ENCODE measurements at places on chromosomes 7 and 10.

- H3K36me3 ChIP-seq = no peaks in the 10 kb centered on the region
- DNase-seq = no peak
- no peak overlapping the region for H3K4me3 ChIP-seq
- H3K27me3 ChIP-seq = no peaks in the 10 kb centered on the region
These were observed 142.2 kb downstream of the AGMO start for GRCh38 chr7:15419596-15419995.

DNA sequence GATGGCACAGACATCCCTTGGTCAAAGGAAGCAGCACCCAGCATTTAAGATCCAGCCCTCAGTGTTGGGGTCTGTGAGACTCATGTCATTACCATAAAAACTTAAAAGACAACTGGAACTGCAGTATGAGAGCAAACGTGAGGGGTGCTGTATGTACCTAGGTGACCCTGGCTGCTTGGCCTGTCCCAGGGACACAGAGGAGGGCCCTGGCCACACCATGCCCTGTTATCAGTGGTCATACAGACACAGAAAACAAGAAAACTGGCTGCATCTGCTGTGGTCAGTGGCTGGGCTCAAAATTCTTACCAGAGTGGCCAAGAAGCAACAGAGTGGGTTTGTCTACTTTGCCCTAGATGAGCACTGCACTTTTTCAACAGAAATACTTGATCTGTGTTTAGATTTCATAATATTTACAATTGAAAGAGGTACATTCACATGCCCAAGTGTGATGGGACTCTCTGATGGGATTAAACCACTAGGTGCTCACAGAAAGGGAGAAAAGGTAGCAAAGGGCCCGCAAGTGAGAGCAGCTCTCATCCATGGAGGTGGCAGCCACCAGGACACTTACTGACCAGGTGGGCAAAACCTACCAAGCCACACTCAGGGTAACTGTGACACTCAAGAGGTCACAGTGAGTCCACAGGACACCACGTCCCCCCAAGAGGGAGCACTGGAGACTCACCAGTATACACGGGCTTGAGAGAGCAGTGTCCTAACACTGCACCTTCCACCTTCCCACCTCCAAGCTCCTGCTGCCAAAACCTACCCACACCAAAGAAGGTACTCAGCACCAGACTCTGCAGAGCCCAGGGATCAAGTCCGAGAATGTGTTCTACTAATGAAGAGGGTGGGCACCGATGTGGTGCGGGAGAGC lies 68.1 kb upstream of the CAMK2B start:
- no peak for DNase-seq
- no peak overlapping the region for H3K4me3 ChIP-seq
- H3K4me1 ChIP-seq = no peaks in the 10 kb centered on the region
- H3K27ac ChIP-seq = no peak overlapping the region
- no peaks in the 10 kb centered on the region for H3K27me3 ChIP-seq
- no peaks in the 10 kb centered on the region for H3K36me3 ChIP-seq

GRCh38 chr7:16420329-16420648 lies 1.0 kb downstream of the CRPPA start:
- no peak overlapping the region for H3K27ac ChIP-seq
- H3K4me1 ChIP-seq = no peaks in the 10 kb centered on the region
- no peaks in the 10 kb centered on the region for H3K27me3 ChIP-seq
- no peak for DNase-seq
- no peak overlapping the region for H3K4me3 ChIP-seq

- DNase-seq = no peak
- H3K27me3 ChIP-seq = no peaks in the 10 kb centered on the region
- H3K4me3 ChIP-seq = no peak overlapping the region
- H3K36me3 ChIP-seq = peaks cover 20% of the 10 kb centered on the region
- no peak overlapping the region for H3K27ac ChIP-seq
- H3K4me1 ChIP-seq = no peaks in the 10 kb centered on the region
These were observed 14.2 kb downstream of the ZKSCAN1 start for GRCh38 chr7:100029596-100029995.

DNA sequence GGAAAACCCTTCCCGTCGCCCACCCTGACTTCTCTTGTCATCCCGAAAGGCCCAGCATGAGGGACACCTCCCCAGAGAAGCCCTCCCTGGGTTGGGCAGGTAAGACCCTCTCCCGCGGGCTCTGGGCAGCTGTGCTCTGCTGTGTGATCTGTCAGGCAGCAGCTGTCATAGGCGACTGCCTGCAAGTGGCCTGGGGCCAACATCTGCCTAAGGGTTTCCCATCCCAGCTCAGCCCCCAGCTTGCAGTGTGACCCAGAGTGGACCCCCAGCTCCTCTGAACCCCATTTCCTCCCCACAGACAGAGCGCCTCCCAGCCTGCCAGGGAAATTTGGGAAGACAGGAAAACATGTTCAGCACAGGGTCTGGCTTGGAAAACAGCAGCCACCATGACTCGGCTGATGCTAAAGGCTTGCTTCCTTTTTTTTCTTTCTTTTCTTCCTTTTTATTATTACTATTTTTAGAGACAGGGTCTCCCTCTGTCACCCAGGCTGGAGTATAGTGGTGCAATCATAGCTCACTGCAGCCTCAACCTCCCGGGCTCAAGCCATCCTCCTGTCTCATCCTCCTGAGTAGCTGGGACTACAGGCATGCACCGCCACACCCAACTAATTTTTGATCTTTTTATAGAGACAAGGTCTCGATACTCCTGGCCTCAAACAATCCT lies 18.3 kb upstream of the TNRC18 start:
- H3K27me3 ChIP-seq = no peaks in the 10 kb centered on the region
- H3K4me1 ChIP-seq = no peaks in the 10 kb centered on the region
- H3K36me3 ChIP-seq = no peaks in the 10 kb centered on the region
- no peak overlapping the region for H3K4me3 ChIP-seq
- H3K27ac ChIP-seq = no peak overlapping the region

- no peaks in the 10 kb centered on the region for H3K4me1 ChIP-seq
- DNase-seq = no peak
- H3K4me3 ChIP-seq = no peak overlapping the region
- H3K36me3 ChIP-seq = no peaks in the 10 kb centered on the region
These were observed 193.5 kb downstream of the SORCS3 start for GRCh38 chr10:104834580-104834979.

DNA sequence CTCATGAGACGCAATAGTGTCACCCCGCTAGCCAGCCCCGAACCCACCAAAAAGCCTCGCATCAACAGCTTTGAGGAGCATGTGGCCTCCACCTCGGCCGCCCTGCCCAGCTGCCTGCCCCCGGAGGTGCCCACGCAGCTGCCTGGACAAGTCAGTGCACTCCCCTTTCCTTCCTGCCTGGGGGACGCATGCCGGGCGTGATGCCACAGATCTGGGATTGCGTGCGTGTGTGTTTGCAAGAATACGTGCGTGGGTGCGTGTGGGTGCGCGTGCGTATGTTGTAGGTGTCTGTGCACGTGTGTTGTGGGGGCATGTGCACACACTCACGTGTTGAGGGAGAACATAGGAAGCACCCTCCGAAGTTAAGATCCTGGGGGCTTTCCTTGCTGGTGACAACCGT lies 23.5 kb downstream of the PFKFB3 start:
- H3K4me3 ChIP-seq = no peak overlapping the region
- DNase-seq = no peak
- no peaks in the 10 kb centered on the region for H3K36me3 ChIP-seq
- H3K27me3 ChIP-seq = no peaks in the 10 kb centered on the region

DNA sequence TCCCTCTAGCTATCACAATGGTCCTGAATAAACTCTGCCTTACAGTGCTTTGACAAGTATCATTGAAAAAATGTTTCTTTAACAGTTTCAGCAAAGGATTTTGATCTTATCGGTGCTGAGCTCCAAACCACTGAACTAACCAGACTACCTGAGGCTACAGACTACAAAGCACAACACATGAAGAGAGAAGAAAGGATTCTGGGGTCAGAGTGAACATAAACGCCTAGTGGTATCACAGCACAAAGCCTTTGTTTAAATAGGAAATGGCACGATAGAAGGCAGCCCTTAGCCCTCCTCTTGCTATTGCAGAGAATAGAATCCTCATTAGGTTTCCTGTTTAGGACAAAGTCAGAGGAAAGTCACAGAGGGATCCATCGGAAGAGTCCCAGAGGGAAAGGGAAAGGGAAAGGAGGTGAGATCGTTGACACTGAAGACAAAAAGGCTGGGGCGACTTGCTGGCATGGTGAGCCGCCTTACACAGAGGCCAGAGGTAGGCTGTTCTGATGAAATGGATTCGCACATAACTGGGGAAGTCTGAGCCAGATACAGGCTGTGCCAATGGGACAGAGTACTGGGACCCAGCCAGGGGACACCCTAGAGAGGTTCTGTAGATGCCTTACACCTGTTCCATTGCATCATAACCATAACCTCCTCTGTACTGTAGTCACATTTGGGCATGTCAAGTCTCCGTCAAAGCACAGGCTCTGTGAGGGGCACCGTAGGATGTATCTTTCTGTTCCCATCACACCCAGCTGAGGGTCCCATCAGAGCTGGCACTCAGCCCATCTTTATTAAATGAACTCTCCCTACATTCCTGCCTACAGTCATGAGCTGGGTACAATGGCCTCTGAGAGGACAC lies 71.5 kb downstream of the XPNPEP1 start:
- no peaks in the 10 kb centered on the region for H3K36me3 ChIP-seq
- H3K4me3 ChIP-seq = no peak overlapping the region
- H3K4me1 ChIP-seq = no peaks in the 10 kb centered on the region
- no peaks in the 10 kb centered on the region for H3K27me3 ChIP-seq
- H3K27ac ChIP-seq = no peak overlapping the region
- DNase-seq = no peak

GRCh38 chr7:29375641-29376562 lies 181.3 kb downstream of the CHN2 start:
- H3K4me1 ChIP-seq = peaks cover 5% of the 10 kb centered on the region
- H3K27ac ChIP-seq = no peak overlapping the region
- DNase-seq = no peak
- no peaks in the 10 kb centered on the region for H3K36me3 ChIP-seq

DNA sequence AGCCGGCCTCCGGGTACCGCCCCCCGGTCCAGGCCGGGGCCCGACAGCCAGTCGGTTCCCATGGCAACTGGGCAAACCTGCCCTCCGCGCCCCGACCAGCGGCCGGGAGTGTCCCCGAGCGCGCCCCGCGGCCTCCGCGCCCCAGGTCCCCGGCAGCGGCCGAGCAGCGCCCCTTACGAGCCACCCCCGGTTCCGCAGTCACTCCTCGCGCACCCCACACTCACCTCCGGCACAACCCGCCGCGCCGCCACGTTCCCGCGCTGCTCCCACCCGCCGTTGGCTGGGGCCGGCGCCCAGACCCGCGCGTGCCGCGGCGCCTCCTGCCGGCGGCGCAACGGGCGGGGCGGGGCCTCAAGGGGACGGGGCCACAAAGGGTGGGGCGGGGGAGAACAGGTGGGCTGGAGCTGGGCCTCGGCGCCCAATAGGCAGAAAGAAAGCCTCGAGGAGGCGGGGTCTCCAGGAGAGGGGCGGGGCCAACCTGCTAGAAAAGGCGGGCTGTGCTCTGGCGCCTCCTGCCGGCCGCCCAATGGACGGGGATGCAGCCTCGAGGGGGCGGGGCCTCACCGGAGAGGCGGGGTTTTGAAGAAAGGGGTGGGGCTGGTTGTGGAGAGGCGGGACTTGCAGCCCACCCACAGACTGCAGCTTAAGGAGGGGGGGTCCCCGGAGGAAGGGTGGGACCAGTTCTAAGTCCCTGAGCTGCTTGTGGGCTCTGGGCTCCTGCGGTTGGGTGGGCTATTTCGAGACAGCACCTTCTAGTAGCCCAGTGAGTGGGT lies at the start of gene RADIL:
Gene RADIL (minus strand): TSS at position 345 of the 773 bp plus-strand sequence. CDS start 5,577 bp downstream, outside the sequence.
- no peaks in the 10 kb centered on the region for H3K36me3 ChIP-seq
- H3K27ac ChIP-seq = peak within 1 kb of the TSS; percentile 29
- H3K4me1 ChIP-seq = peaks cover 1% of the 10 kb centered on the region
- DNase-seq = peak; percentile 95

DNA sequence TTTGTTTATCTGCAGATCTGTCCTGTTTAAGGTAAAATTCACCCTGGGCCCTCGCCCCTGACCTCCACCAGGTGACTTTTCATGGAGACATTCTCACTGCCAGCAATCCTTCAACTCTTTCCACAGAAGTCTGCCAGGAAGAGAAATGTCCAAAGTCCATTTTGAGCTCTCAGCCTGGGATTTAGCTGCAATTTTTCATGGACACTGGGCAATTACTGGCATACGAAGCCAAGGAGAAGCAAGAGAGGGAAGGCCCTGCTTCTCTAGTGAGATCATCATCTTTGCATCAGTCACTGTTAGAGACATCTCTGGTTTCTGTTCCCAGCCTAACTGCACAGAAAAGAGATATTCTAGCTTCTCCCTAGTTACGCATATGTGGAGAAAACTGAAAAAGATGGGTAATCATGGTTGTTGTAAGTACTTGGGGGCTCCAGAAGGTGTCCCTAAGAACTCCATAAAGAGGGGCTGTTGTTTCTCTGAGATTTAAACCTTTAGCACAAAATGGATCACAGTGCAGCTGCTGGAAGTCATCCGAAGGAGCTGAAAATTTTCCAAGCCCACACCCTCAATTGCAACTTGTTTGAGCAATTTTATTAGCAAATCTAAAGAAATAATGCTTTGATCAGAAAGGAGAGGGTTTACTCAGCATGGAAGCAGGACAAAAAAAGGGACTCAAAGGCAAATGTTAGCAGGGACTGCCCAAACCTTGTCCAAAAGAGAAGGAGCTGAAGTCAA lies 168.9 kb downstream of the SNX10 start:
- H3K4me1 ChIP-seq = no peaks in the 10 kb centered on the region
- no peaks in the 10 kb centered on the region for H3K36me3 ChIP-seq
- H3K27ac ChIP-seq = no peak overlapping the region
- H3K27me3 ChIP-seq = no peaks in the 10 kb centered on the region

GRCh38 chr10:89494068-89494467 lies 41.3 kb downstream of the SLC16A12 start:
- no peak overlapping the region for H3K27ac ChIP-seq
- H3K27me3 ChIP-seq = no peaks in the 10 kb centered on the region
- no peak for DNase-seq

GRCh38 chr7:22666732-22667131 lies 60.3 kb upstream of the IL6 start:
- H3K27me3 ChIP-seq = no peaks in the 10 kb centered on the region
- no peaks in the 10 kb centered on the region for H3K36me3 ChIP-seq
- H3K27ac ChIP-seq = no peak overlapping the region
- no peak overlapping the region for H3K4me3 ChIP-seq
- H3K4me1 ChIP-seq = no peaks in the 10 kb centered on the region
- no peak for DNase-seq

GRCh38 chr10:47370878-47371277 lies 13.2 kb downstream of the ZNF488 start:
- no peaks in the 10 kb centered on the region for H3K4me1 ChIP-seq
- H3K27me3 ChIP-seq = no peaks in the 10 kb centered on the region
- H3K36me3 ChIP-seq = no peaks in the 10 kb centered on the region
- no peak overlapping the region for H3K27ac ChIP-seq

All from aorta (tissue), 5 donors.